ENCODE measurements at places on chromosomes 6 and 20. TPM values are rescaled to one million over a fixed set of nuclear protein-coding genes. Genes with fewer than 3 reads are reported as not detected.
A peak's percentile ranks its signal among the peaks of the same experiment; 100 is the strongest.

- DNase-seq = no peak
Measured at GRCh38 chr6:167565388-167565787, 240.5 kb downstream of the TTLL2 start.

- peak; percentile 52 for DNase-seq
Measured at GRCh38 chr6:169589699-169590257, 112.1 kb downstream of the WDR27 start.

MLIP gene
- not detected for total RNA-seq

DNA sequence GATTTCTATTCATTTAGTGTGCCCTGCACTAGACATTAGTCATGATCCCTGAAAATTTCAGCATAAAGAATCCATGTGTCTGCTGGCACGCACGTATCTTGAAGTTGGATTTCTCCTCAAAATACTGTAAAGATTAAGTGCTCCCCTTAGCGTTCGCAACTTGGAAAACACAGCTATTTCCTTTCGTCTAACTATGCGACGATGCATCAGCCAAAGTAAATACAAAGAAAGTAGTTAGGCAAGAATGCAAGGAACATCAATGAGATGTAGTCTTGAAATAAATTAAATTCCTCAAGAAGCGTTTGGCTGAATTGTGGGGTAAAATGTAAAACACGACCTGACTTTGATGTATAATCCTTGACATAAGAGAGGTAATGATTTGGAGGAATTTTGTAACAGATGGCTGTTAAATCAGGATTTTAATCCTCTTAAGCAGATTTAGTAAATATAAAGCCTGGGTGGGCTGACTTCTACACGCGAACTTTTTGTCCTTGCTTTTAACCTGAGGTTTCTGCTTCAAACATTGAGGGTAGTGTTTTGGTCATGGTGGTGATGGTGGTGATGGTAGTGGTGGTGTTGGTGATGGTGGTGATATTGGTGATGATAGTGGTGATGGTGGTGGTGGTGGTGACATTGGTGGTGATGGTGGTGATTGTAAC, 88.2 kb downstream of the FOXF2 start:
- peak; percentile 14 for DNase-seq

DNA sequence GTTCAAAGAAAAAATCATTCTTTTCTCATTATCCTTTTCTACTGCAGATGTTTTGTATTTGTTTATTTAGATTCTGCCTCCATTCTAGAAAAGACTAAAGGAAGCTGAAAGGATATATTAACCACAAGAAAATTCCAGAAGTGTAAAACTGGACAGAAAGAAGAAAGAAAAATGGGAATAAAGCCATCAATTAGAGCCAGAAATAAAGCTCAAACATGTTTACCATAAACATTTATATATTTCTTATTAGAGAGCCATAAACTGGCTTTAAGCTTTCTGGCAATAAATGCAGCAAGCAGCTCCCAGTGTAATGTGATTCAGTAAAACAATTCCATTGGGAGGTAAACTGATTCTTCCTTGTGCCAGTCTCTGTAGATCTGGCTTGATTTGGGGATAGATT, 244.1 kb downstream of the PTPRK start:
- DNase-seq = no peak

DLK2 gene
- total RNA-seq = 0.64 TPM

GRCh38 chr6:106450653-106451052, 90.1 kb downstream of the CRYBG1 start:
- DNase-seq = no peak

- DNase-seq = peak; percentile 85
Measured at GRCh38 chr6:152575621-152576150, 61.5 kb downstream of the SYNE1 start.

GRCh38 chr20:20017001-20017843, at the start of gene NAA20:
TSS of gene NAA20 (plus strand) at chr20:20017362. CDS start at chr20:20017397, 35 bp downstream.
- peak; percentile 93 for DNase-seq

DNA sequence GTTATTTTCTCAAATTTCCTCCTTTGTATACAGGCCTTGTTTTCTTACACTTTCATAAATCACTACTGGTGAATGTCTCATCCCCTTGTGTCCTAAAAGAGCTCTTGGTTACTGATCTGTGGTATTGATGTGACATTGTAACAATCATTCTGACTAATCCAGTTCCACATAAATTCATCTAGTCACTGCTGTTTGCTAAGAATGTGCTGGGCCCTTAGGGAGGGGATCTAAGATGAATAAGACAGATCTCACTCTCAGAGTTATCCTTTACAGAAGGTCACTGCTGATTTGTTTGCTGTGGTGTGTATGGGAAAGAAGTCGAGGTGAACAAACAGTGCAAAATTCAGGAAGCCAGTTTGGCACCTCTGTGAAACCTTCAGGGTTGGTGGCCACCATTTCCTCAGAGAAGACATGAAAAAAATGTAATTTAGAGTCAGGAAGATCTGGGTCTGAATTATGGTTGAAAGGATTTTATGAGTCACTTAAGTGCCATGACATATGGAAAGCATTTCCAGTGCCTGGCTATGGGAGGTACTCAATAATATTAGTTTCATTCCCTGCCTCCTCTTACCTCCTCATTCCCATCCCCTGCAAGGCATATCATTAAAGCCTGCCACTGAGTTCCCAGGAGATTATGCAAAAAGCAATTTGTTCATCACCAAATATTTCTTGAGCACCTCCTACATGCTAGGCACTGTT, 121.8 kb downstream of the COL9A1 start:
- DNase-seq = no peak
